PC-9 (cell line): ENCODE measurements at places on chromosomes 1 and 21.

GRCh38 chr1:229159668-229160544 is 111.0 kb upstream of the RAB4A start:
- no peak for DNase-seq

GRCh38 chr1:36085126-36085525 is 1.2 kb downstream of the TEKT2 start:
- DNase-seq, result no peak

GRCh38 chr21:41766883-41767605 is at the start of gene RIPK4:
TSS of gene RIPK4 (minus strand) at chr21:41767052. CDS start at chr21:41767041, 11 bp downstream.
- DNase-seq, result peak; percentile 83

DNA sequence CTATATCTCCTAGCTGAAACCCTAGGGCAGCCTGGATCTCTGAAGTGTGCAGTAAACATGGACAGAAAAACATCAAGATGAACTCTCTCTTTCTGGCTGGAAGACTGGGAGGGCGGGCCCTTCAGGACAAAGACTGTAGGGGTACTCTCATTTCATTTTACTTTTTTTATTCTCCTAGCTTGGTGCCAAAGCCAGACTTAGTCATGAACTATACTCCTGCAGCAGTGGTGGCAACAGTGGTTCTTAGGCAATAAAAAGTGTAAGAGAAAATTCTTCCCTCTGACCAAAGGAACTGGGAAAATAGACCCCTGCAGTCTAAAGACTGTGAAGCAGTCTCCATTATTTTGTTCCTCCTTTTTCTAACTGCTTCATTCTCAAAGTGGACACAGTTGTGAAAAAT is 213.8 kb upstream of the JUN start:
- no peak for DNase-seq

DNA sequence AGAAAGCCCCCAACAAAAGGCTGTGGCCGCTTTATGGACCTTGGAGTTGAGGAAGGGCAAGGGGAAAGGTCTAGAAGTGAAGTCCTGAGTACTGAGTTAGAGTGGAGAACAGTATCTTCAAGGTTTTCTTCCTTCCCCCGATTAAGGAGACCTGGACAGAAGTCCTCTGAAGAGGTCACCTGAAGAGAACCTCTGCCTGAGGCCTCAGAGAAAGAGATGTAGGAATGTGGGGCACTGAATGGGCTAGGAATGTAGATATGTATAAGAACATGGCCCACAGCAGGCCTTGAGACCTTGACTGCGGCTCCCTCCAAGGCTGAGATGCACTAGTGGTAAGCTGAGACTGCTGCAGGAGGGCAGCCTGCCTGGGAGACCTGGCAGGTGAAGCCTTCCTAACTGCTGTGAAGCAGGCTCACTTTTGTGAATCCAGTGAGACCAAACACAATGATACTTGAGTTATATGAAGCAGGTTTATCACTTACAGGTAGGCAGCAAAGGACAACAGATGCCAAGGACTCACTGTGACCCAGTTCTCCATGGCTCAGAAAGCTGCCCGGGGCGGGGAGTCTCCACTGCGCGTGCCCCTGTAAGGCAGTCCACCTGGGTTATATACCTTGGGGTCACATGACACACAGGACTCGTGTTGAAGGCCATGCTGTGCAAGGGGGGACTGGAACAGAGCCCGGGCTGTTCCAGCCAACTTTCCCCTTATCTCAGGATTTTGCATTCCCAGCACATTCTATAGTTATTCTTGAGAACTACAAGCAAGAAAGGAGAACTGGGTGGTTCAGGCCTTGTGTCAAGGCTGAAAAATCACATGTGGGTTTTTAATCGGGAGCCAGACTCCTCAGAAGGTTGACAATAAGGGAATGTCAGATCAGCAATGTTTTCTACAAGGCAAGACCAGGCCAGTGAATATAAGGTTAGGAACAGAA is 78.8 kb upstream of the PPM1J start:
- DNase-seq, result no peak

DNA sequence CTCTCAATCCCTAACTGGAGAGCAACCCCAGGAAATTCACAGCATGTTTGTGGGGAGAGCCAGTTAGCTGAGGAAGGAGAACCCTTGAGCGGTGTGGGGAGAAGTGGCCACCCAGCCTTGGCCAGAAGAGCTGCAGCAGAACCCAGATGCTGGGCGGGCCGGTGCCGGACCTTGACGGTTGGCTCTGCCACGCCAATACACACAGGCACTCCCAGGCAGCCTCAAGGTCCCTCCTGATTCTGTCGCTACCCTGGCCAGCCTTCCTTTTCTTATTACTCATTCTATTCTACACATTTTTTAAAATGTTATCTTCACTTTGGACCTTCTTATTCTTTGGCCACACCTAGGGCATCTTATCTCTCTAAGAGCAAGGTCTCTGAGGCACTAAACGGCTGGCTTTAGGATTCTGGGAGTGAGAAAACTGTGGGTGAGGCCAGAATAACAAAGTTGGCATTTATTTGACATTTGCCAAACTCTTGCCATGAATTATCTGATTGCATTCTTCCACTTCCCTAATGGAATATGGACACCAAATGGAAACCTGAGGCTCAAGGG is 50.4 kb upstream of the GPR37L1 start:
- DNase-seq, result no peak

DNA sequence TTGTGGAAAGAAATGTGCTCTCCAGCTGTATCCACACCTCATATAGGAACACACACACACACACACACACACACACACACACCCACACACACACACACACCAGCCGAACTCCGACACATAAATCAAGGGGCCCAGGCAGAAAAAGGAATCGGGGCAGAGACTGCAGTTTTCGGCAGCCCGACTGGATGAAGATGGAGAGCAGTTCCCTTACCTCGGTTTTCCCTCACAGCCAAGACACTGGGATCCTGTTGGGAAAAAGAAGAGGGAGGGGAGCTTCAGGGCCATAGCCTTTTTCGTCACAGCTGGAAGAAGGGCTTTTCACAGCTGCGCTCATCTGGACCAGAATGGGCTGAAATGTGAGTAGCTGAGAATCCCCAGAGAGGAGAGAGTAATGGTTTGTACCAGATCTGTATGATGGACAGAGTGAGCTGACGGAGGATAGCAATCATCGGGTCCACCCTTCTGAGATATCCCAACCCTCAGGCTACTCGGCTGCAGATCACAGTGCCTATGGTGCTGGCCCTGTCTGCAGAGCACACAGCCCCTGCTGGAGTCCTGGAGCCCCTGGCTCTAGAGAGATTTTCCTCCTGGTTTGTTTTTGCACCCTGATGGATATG is 37.7 kb downstream of the PIK3C2B start:
- no peak for DNase-seq

- DNase-seq, result no peak
These were observed 12.9 kb downstream of the PTAFR start for GRCh38 chr1:28163496-28164161.

DNA sequence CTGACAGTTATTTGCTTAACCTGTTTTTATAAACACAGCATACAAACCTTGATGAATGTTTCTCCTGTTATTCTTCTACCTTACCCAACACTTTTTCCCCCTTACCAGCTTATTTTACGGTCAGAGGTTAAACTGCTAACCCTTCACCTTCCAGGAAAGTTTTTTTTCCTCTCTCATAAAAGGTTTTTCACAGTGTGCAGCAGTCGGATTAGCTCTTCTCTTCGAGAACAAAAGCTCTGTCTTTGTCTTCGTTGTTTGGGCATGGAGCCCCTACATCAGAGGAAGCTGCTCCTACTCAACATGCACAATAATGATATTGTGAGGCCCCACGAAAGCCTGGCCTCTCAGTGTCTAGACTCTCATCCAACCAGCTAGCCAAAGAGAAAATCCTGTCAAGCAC is 42.0 kb downstream of the DENND1B start:
- no peak for DNase-seq

DNA sequence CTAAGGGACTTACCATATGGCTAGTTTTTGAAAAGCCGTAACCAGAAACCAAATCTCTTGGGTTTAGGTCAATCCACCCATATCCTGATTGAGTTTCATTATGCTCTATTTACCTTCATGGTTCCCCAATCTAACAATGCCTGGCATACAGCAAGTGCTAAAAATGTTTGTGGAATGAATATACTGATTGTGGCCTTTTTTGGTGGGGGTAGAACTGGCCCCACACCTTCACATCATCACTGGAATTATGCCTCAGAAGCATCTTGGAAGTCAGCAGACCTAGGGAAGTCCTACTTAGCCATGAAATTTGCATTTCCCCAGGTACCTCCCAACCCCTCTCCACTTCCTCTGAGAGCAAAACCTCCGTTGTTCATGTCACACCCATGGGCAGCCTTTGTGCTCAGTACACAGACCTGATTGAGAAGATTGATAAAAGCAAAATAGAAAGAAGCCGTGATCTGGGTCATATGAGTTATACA is 17.8 kb upstream of the SLAMF1 start:
- no peak for DNase-seq

DNA sequence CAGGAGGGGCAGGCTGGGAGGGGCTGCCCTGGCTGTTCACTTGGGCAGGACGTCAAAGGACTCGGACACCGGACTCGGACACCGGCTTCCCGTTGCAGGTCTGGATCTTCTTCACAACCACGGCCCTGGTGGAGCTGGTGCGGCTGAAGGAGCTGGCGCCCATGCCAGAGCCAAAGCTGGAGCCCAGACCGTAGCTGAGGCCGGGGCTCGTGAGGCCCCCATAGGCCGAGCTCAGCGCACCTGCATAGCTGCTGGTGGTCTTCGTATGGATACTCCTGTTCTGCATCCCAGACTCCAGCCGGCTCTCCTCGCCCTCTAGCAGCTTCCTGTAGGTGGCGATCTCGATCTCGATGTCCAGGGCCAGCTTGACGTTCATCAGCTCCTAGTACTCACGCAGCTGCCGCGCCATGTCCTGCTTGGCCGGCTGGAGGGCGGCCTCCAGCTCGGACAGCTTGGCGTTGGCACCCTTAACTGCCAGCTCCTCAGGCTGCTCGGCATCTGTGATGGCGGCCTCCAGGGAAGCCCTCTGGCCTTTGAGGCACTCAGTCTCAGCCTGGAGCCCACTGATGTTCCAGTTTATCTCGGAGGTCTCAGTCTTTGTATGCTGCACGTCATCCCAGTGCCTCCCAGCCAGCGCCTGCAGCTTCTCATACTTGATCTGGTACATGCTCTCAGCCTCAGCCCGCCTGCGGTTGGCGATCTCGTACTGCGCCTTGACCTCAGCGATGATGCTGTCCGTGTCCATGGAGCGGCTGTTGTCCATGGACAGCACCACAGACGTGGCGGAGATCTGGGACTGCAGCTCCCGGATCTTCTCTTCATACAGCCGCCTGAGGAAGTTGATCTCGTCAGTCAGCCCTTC is 15.1 kb upstream of the KLF17 start:
- DNase-seq, result no peak

GRCh38 chr1:229208481-229208880 is 62.4 kb upstream of the RAB4A start:
- peak; percentile 39 for DNase-seq

DNA sequence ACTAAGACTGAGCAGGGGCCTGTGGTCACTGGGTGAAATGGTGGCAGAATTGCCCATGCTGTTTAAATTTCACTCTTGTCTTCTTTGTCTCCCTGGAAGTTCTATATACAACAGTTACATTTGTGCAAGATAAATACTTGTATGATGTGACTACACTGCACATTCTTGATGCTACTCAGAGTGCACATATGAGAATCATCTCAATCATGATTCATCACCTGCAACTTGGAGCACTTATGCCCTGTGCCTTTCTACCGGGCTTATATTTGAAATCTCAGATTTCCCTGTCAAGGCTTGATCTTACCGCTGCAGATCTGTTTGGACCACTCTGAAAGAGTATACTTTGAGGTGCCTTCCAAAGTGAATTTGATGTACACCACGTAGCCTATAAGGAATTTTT is 10.6 kb downstream of the PGM1 start:
- DNase-seq, result no peak

- DNase-seq, result no peak
These were observed 3.1 kb upstream of the WNT9A start for GRCh38 chr1:227950735-227951346.

DNA sequence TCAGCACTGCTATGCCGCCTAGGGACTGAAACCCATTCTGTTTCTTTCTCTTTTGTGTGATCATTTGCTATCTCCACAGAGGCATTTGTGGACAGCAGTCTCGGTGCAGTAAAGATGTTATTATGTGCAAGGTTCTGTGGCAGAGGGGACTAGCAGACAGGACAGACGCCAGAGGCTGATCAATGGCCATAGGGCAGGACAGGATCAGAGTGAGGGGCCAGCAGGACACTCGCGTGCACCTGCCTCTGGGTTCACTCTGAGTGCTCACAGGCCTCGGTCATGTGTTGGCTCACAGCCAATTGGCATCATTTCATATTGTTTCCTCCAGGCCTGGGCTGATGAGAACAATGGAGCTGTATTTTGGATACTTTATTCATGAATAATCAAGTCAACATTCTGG is 212.6 kb downstream of the TGFB2 start:
- peak; percentile 13 for DNase-seq

DNA sequence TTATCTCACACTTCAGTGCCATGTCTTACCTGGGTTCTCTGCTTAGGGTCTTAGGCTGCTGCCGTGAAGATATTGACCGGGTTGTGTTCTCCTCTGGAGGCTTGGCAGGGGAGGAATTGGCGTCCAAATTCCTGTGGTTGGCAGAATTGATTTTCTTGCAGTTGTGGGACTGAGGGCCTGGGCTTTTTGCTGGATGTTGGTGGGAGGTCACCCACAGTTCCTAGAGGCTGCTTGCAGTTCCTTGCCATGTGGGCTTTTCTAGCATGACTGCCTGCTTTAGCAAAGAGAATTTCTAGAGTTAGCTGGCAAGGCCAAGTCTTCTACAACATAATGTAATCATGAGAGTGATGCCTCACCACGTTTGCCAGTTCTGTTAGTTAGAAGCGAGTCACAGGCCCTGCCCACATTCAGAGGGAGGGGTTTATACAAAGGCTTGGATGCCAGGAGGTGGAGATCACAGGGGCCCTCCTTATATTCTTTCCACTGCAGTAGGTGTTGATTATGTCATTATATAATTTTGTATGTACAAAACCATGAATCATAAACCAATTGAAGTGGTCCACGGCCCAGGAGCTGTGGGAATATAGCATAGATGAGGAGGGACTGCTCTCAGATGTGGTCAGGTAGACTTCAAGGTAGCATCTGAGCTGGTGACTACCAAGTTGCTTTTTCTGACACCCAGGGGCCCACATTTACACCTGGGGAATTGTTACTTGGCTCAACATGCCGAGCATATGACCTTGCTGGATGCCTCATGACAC is 6.6 kb downstream of the UBL4B start:
- DNase-seq, result no peak

DNA sequence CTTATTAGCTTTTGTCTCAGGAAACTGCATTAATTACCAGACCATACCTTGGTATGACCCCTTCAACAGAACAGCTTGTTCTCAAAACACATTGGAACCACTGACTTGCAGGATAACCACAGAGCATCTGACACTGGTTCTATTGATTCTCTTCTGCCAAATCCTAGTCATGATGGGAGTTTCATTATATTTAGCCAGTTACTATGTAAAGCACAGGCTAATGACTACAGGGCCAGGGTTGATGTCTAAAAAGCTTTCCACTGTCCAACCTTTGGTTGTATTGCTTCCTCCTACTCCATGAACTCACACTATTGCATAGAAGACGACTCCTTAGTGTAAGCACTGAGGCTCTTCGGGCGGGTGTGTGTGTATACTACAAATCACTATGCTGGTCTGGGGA is 3.8 kb downstream of the STMN1 start:
- no peak for DNase-seq
